Endothelial cell of umbilical vein (primary cell): ENCODE measurements at places on chromosomes 3 and 15. TPM values are rescaled to one million over a fixed set of nuclear protein-coding genes. Genes with fewer than 3 reads are reported as not detected.

- no peaks in the 10 kb centered on the region for H3K27me3 ChIP-seq
- H3K36me3 ChIP-seq, result peaks cover 2% of the 10 kb centered on the region
- H3K27ac ChIP-seq, result peak overlapping the region; percentile 75
- peaks cover 44% of the 10 kb centered on the region for H3K4me1 ChIP-seq
These were observed 2.5 kb downstream of the IFT122 start for GRCh38 chr3:129442486-129442885.

DNA sequence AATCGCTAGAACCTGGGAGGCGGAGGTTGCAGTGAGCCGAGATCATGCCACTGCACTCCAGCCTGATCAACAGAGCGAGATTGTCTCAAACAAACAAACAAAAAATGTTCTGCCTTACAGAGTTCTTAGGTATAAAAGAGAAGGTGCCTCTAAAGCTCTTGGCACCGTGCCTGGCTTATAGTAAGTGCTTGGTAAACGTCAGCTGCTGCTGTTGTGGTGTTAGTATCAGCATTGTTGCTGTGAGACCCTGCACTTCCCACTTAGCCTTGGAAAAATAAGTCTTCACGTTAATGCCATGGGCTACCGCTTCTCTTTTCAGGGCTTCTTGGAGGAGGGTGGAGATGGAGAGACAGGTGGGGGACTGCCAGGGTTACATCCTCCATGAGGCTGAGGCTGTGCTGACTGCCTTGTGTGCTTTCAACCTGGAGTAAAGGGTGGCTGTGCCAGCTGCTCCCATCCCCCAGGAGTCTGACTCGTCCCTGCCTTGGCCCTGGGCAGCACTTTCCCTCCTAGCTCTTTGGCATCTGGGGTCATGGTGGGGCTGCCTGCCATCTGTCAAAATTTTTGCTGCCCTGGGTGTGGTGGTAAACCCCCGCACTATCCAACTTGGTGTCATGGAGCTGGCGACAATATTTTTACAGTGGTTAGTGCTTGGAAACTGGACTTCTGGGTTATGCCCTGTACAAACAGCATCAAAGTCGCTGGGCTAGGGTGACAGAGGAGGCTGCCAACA is 17.8 kb downstream of the FLNB start:
- no peak overlapping the region for H3K4me3 ChIP-seq
- H3K36me3 ChIP-seq, result peaks cover 5% of the 10 kb centered on the region
- H3K27me3 ChIP-seq, result no peaks in the 10 kb centered on the region
- H3K27ac ChIP-seq, result peak overlapping the region; percentile 37

DNA sequence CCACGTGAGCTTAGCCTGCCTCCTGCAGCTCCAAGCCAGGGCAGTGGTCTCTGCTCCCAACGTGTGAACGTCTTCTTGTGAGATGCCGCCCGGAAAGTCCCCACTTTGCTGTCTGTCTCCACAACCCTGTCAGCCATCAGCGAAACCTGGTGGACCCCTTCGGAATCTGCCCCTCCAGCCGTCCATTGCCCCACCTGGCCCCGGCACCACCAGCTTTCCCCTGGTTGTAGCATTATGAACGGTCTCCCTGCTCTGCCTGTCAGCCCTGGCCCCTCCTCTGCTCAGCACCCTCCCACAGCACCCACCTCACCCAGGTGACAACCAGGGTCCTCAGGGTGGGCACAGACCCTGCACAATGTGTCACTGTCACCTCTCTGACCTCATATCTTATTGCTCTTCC is 71.1 kb downstream of the HMCES start:
- H3K4me3 ChIP-seq, result no peak overlapping the region
- H3K36me3 ChIP-seq, result no peaks in the 10 kb centered on the region
- H3K4me1 ChIP-seq, result peaks cover 23% of the 10 kb centered on the region

GRCh38 chr15:100033140-100033857 is 300.1 kb upstream of the LYSMD4 start:
- H3K36me3 ChIP-seq, result no peaks in the 10 kb centered on the region
- no peak overlapping the region for H3K27ac ChIP-seq

- no peak for DNase-seq
- no peak overlapping the region for H3K27ac ChIP-seq
- no peaks in the 10 kb centered on the region for H3K36me3 ChIP-seq
- no peak overlapping the region for H3K4me3 ChIP-seq
These were observed 29.9 kb upstream of the LRTM1 start for GRCh38 chr3:54957711-54958110.

- no peaks in the 10 kb centered on the region for H3K4me1 ChIP-seq
- no peaks in the 10 kb centered on the region for H3K27me3 ChIP-seq
These were observed 9.2 kb upstream of the WDR49 start for GRCh38 chr3:167662919-167663400.

DNA sequence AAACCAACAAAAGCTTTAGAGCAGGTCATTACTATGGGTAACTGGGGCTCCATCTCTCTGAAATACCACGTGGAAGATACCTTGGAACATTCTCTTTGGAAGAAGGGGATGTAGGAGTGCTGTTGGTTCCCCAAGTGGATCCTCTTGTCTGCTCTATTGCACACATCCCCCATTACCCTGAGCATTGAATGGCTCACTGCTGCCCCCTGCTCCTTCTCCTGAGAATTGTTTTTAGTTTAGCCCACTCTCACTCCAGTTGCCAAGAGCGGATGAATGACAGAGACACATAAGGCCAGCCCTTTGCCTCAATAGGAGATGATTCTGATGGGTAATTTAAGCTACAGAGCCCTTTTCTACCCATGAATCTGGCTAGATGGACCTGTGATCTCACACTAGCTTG is 135.6 kb upstream of the SUCLG2 start:
- H3K27me3 ChIP-seq, result no peaks in the 10 kb centered on the region
- H3K27ac ChIP-seq, result no peak overlapping the region
- H3K4me3 ChIP-seq, result no peak overlapping the region
- peak; percentile 68 for DNase-seq
- no peaks in the 10 kb centered on the region for H3K36me3 ChIP-seq
- no peaks in the 10 kb centered on the region for H3K4me1 ChIP-seq

GRCh38 chr3:152717252-152717651 is 117.7 kb upstream of the P2RY1 start:
- no peaks in the 10 kb centered on the region for H3K27me3 ChIP-seq
- H3K4me1 ChIP-seq, result no peaks in the 10 kb centered on the region
- H3K4me3 ChIP-seq, result no peak overlapping the region
- no peaks in the 10 kb centered on the region for H3K36me3 ChIP-seq

DNA sequence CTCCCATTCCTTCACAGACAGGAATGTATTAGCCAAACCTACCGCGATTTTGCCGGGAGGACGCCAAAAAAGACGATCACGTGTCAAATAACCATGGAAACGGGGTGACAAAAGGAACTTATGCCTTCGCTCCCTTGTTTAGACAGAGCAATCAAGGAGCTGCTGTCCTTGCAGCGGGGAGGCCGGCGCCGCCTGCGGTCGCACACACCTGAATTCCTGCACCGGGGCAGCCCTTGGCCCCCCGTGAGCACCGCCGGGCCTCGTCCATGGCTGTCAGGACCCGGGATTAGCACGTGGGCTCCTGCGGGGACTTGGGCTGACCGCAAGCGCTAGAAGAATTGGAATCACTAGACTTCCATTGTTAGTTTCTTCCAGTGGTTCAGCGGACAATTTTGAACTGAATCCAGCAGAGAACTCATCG is 193.1 kb downstream of the SHQ1 start:
- H3K36me3 ChIP-seq, result no peaks in the 10 kb centered on the region
- no peaks in the 10 kb centered on the region for H3K4me1 ChIP-seq
- H3K27me3 ChIP-seq, result peaks cover 6% of the 10 kb centered on the region
- H3K4me3 ChIP-seq, result no peak overlapping the region
- no peak overlapping the region for H3K27ac ChIP-seq

GRCh38 chr3:2802429-2802828 is 307.7 kb downstream of the IL5RA start:
- H3K4me3 ChIP-seq, result no peak overlapping the region
- H3K36me3 ChIP-seq, result no peaks in the 10 kb centered on the region
- no peaks in the 10 kb centered on the region for H3K27me3 ChIP-seq
- no peak overlapping the region for H3K27ac ChIP-seq
- DNase-seq, result no peak

DNA sequence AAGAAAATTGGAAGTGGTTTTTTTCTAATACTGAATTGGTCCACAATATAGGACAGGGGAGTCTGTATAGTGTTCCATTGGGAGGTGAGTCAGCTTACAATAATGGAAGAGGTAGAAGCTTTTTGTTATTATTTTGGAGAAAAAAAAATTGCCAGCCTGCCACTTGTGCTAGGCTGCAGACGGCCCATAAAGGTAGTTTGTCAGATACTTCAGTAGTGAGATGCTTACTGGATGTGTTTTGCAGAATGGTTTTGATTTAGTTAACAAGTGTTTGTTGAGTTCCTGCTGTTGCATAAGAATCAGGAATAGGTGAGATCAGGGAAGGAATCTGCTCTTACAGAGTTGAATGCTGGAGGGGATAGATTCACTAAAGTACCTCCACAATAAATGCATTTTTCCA is 1.0 kb downstream of the DTWD1 start:
- H3K4me1 ChIP-seq, result peaks cover 20% of the 10 kb centered on the region
- peak overlapping the region; percentile 73 for H3K4me3 ChIP-seq
- no peak overlapping the region for H3K27ac ChIP-seq

- no peaks in the 10 kb centered on the region for H3K4me1 ChIP-seq
- no peaks in the 10 kb centered on the region for H3K36me3 ChIP-seq
- no peaks in the 10 kb centered on the region for H3K27me3 ChIP-seq
These were observed 235.6 kb downstream of the CLSTN2 start for GRCh38 chr3:140170612-140171011.

DNA sequence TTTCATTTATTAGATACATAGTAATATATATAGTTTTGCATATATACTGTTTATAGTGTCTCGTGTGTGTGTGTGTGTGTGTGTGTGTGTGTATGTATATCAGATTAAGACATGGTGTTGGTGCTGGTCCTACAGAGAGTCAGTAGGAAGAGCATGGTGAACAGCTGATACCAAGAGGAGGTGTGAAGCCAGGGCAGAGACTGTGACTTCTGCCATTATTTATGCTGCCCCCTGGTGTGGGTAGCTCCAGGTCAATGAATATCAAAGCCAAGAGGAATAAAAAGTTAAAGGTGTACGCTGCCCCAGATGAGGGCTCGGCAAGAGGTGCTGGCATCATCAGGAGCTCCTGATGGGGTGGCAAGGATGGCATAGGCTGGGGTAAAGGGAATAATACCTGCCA is 299.5 kb upstream of the RASGRP1 start:
- H3K4me1 ChIP-seq, result peaks cover 14% of the 10 kb centered on the region
- no peak for DNase-seq
- H3K4me3 ChIP-seq, result no peak overlapping the region

DNA sequence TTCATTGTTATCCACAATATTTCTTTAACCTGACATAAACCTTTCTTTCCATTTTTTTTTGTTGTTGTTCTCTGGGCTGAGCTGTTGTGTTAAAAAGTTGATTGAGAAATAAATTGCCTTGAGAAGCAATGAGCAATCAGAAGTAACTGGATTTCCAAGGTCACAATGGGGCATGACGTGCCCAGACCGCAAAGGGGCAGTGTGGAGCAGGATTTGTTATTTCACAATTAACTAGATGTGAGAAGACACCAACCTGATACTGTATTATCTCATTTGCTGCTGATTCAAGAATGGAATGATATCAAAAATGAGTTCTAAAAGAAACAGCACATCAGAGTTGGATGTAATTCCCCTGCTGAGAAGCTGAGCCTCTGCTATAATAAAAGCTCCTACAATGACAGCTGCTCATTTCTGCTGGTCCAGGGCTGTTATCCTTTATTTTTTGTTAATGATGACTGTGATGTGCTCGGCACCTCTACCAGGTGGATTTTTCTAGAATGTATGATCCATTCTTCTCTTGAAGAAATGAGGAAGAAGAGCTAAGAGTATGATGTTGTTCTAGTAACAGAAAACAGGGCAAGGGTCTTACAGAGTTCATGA is 28.1 kb downstream of the CPNE4 start:
- H3K36me3 ChIP-seq, result no peaks in the 10 kb centered on the region
- peak; percentile 50 for DNase-seq
- H3K27me3 ChIP-seq, result peaks cover 5% of the 10 kb centered on the region
- no peaks in the 10 kb centered on the region for H3K4me1 ChIP-seq
- no peak overlapping the region for H3K4me3 ChIP-seq

DNA sequence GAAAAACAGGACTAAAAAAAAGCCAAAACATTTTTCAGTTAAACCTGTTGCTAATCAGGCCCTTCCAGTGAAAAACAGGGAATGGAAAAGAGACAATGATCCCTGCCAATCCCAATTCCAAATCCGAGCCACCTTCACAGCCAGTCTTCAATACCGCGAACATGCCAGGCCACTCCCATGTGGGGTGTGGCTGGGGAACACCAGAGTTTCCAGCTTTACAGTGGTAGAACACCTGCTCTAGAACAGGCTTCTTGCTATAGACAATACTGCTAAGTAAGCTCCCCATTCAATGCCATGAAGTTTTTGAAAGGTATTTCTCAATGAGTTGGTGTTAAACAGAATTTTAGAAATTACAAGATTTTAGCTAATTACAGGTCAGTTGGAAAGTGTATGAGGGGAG is 228.3 kb downstream of the ATP8B4 start:
- no peaks in the 10 kb centered on the region for H3K36me3 ChIP-seq
- H3K4me1 ChIP-seq, result no peaks in the 10 kb centered on the region
- no peak for DNase-seq
- no peak overlapping the region for H3K27ac ChIP-seq
- no peaks in the 10 kb centered on the region for H3K27me3 ChIP-seq

GRCh38 chr15:90105521-90105920 is 3.3 kb upstream of the IDH2 start:
- H3K4me3 ChIP-seq, result no peak overlapping the region
- H3K36me3 ChIP-seq, result no peaks in the 10 kb centered on the region
- DNase-seq, result no peak
- H3K27me3 ChIP-seq, result no peaks in the 10 kb centered on the region
- H3K4me1 ChIP-seq, result peaks cover 23% of the 10 kb centered on the region

DNA sequence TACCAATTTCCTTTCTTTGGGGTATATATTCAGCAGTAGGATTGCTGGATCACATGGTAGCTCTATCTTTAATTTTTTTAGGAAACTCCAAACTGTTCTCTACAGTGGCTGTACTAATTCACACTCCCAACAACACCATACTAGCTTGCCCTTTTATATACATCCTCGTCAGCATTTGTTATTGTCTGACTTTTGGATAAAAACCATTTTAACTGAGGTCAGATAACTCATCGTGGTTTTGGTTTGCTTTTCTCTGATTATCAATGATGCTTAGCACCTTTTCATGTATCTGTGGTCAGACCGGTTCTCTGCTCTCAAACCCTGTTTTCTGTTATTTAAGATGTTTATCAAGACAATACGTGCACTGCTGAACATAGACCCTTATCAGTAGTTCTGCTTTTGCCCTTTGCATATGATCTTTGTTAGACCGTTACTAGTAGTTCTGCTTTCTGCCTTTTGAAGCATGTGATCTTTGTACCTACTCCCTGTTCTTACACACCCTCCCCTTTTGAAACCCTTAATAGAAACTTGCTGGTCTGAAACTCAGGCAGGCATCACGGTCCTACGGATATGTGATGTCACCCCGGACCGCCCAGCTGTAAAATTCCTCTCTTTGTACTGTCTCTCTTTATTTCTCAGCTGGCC is 474.3 kb downstream of the RSL24D1 start:
- no peaks in the 10 kb centered on the region for H3K36me3 ChIP-seq
- H3K27me3 ChIP-seq, result no peaks in the 10 kb centered on the region
- no peaks in the 10 kb centered on the region for H3K4me1 ChIP-seq

- no peaks in the 10 kb centered on the region for H3K36me3 ChIP-seq
- peaks cover 10% of the 10 kb centered on the region for H3K4me1 ChIP-seq
- peak overlapping the region; percentile 61 for H3K27ac ChIP-seq
These were observed 589 bp upstream of the SENP5 start for GRCh38 chr3:196867155-196867506.

Gene ZKSCAN7
- total RNA-seq, result 0.95 and 1.9 TPM in 2 replicates

Gene CAPN3
- 0.51 and 2.2 TPM in 2 replicates for total RNA-seq

Gene PCNP
- total RNA-seq, result 137 and 155 TPM in 2 replicates

Gene HGD
- 0.22 and 0.44 TPM in 2 replicates for total RNA-seq

Gene BMF
- total RNA-seq, result 9.8 and 13.9 TPM in 2 replicates

Gene NEO1
- total RNA-seq, result 0.35 TPM in 2 replicates

Gene PPARG
- 1.3 and 1.5 TPM in 2 replicates for total RNA-seq
